Central memory CD4-positive, alpha-beta T cell (primary cell): ENCODE measurements at places on chromosomes 4 and X.

- peak; percentile 72 for DNase-seq
These were observed 31.7 kb downstream of the COQ2 start for GRCh38 chr4:83252782-83253405.

- DNase-seq = no peak
These were observed 135.9 kb downstream of the CPE start for GRCh38 chr4:165514739-165515138.

- no peak for DNase-seq
These were observed 70.0 kb upstream of the PPP2R3B start for GRCh38 chrX:456551-457291.

DNA sequence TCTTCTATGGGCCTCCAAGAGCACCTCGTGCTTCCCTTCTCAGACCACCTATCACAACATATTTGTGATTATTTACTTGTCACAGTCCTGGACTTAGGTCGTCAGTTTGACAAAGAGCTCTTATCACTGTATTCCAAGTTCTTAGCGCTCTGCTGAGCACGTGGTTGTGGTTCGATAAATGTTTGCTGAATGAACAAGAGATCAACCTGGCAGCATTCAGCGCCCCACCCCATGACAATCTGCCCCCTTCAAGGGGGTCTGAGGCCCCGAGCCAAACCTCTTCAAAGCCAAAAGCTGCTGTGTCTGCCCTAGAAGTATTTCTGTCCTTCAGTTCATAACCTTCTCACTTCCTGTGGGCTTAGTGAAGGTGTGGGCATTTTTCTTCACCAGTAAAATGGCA is 15.0 kb downstream of the RPS4X start:
- no peak for DNase-seq

DNA sequence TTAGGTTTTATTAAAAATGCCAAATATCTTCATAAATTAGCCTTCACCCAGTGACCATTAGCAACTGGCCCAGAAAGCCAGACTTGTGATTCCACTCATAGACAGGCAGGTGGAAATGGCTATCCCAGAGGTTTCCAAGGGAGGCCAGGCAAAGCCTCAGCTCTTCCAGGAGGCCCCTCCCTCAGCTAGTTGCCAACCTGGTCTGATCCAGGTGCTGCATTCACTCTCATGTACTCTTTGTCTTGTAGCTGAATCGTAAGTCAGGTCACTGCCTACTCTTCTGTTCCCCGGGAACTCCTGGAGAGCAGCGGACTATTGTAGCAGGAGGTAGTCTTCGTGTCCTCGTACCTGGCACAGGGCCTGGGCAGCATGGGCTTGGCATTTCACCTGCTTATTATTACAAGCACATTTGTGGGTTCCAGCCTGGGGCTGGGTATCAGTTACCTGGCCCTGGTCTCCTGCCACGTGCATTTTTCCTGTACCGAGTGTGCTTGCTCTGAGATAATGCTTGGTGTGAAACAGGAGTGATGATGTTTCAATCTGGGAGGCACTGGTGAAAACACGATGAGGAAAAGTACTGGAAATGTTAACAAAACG is 101.6 kb downstream of the FAM193A start:
- DNase-seq = no peak

DNA sequence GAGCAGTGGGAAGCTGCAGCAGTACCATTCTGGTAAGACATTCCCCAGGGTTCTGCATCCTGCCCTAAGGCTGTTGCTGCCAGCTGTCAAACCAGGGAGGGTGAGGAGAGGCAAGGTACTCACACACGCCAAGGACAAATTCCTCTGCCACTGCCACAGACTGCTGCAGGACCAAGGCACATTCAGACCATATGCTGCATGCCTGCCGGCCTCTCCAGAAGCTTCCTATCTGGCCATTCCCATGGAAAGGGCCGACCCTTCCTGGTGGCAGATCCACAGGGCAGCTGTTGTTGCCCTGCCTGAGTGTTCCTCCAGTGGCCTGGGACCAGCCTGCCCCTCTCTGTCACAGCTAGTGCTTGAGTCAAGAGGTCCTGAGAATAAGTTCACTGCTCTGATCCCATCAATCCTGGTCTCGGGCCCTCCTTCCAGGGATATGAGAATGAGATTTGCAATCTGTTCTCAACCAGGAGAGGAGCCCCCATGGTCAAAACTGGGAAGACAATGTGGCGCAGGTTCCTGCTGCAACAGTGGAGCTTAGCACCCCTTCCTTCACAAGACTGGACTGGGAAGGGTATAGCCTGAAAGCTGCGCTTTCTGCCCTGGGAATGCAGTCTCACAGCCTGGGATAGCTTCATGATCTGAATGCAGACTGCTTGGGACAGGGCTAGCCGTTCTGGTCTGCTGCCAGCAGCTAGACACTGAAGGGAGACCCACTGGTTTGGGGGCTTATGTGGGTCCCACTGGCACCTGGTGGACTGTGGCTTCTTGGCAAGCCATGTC is 342.5 kb upstream of the NDST3 start:
- DNase-seq = no peak

DNA sequence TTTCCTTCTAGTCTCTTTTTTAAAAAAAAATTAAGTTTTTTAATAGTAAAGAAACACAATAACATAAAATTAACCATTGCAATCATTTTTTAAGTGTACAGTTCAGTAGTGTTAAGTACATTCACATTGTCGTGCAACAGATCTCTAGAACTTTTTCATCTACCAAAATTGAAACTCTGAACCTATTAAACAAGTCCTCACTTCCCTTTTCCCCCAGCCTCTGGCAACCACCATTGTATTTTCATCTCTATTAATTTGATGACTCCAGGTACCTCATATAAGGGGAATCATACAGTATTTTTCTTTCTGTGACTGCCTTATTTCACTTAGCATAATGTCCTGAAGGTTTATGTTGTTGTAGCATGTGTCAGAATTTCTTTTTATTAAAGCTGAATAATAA is 31.8 kb downstream of the MSL3 start:
- no peak for DNase-seq

DNA sequence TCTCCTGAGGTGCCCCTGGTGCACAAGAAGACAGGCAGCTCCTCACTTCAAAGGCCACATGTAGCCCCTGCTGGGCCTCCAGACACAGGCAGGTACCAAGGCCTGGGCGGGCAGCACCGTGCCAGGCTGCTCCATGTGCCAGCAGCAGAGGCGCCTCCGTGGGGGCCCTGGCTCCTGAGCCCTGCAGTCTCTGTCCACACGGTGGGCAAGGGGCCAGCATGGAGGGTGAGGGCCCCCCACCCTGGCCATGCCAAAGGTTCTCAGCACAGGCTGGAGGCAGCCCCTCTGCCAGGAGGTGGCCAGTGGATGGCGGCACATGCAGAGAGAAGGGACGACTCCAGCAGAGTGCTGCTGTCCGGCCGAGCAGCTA is 72.6 kb downstream of the FAM53A start:
- no peak for DNase-seq

GRCh38 chr4:95779447-95779846 is 60.4 kb upstream of the PDHA2 start:
- no peak for DNase-seq

DNA sequence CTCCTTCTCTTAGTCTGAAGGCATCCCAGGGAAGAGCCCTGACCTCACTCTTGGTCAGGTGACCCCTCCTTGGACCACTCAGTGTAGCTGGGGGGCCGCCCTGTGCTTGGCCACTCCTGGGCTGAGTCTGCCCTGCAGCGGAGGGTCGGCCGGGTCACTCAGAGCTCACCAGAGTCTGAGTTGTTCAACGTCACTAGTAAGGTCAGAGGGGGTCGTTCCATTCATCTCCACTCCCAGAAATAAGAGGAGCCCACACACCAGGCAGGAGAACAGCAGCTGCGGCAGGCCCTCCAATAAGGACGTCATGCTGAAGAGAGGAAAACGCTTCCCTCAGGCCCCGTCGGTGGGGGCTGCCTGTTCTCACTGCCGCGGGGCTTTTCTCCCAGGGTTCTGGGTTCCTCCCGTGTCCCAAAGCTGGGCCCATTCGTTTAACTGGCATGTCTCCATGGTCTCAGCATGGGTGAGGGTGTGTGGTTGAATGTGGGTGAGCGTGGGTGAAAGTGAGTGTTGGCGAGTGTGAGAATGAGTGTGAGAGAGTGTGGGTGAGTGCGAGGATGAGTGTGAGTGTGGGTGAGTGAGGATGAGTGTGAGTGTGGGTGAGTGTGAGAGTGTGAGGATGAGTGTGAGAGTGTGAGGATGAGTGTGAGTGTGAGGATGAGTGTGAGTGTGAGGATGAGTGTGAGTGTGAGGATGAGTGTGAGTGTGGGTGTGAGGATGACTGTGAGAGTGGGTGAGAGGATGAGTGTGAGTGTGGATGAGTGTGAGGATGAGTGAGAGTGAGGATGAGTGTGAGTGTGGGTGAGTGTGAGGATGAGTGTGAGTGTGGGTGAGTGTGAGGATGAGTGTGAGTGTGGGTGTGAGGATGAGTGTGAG is 47.7 kb downstream of the ING2 start:
- no peak for DNase-seq

DNA sequence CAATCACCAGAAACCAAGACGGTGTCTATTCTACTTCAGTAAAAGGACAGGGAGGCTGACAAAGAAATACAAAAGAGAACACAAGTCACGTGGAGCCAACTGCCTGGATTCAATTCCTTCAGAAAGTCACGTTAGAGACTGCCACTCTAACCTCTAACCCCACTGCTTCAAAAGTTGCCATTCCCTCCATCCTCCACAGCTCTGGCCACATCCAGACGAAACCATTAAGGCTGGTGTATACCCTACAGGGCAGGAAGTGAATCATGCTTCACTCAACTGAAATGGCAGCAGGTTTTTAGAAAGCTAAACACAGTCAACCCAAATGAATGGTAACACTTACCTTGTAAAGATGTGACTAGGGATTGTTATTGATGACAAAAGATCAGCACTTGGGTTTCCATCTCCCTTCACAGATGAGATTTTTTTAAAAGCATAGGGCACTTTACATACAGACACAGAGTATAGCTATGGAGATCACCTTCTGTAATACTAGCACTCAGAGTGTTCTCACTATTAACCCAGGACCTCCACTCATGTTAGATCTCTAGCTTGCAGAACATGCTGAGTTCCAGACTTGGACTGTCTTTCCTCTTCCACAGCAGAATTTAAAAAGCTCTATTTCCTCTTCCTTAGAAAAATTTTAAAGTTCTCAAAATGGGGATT is 37.4 kb downstream of the MAML3 start:
- DNase-seq = no peak

DNA sequence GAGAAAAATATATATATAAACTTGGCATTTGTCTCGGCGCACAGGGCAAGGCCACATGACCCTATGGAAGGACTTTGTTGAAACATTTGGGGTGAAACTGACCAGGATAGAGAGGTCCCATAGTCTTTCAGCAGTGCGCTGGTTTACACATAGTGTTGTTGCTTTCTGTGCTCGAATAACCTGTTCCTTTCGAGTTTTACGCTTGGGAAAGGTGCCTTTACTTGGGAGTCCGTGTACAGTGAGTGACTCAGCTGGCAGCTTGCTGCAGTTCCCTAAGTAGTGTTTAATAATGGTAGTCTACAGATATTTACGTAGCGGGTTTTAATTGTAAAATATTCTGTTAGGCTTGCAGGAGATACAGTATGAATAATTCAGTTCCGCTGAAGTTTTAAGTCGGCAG is 578 bp downstream of the APOOL start:
- no peak for DNase-seq

DNA sequence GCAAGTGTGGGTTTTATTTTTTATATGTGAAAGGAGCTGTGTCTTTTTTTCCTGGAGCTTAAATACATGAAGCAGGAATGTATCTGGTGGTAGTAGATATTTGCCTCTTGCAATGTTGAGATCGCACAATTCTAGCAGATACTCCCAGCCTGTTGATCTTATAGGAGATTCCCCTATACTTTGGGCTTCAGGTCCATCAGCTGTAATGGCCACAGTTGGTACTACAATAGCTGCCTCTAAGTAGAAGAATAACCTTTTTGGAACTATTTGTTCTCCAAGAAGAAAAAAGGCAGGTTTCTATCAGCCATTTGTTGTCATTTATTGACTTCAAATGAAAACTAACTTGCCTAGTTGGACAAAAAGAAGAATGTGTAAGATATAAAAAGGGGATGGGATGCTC is 37.7 kb downstream of the LIMCH1 start:
- DNase-seq = no peak

- DNase-seq = no peak
These were observed 298.5 kb upstream of the NR3C2 start for GRCh38 chr4:148740701-148741100.

DNA sequence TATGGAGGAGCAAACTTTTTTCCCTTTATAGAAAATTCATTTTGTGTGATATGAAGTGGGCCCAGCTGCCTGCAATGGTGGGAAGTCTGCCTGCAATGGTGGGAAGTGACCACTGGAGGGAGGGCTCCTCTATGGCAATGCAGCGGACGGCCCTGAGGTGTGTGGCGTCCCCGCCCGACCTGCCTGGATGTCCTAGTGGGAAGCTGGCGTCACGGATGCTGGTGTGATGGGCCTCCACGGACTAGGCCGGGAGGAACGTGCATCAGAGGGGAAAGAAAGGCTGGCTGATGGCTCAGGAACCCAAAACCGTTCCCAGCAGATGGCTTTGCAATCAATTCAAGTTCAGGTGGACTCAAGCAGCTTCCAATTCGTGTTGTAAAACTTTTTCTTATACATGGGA is 177.9 kb downstream of the AFAP1 start:
- peak; percentile 38 for DNase-seq

GRCh38 chr4:97374526-97374925 is 768.8 kb downstream of the STPG2 start:
- DNase-seq = no peak

GRCh38 chr4:145066063-145066501 is 31.9 kb downstream of the ANAPC10 start:
- DNase-seq = no peak

GRCh38 chr4:102589743-102590142 is 88.6 kb downstream of the NFKB1 start:
- no peak for DNase-seq

- no peak for DNase-seq
These were observed 3.9 kb upstream of the TIFA start for GRCh38 chr4:112289407-112290253.

- no peak for DNase-seq
These were observed 509.1 kb downstream of the PPP4R3C start for GRCh38 chrX:26954029-26954428.

DNA sequence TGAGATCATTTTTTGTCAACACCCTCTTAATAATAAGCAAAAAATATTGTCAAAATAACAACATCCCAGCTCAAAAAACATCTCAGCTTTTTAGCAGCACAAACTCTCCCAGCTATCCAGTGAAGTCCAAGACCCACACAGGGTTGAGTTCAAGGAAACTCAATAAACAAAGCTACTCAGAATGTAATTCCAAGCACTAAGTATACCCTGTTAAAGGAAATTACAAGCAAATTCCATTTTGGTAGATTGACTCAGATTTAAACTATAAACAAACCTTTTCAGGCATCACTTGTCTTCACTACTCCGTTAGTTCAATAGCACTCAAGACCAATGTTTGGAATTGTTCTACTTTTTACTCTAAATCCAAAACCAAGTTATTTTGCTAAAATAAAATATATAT is 506.0 kb upstream of the INTU start:
- no peak for DNase-seq
